CD4-positive, alpha-beta memory T cell (primary cell): ENCODE measurements at places on chromosomes 1 and 21. TPM values are rescaled to one million over a fixed set of nuclear protein-coding genes. Genes with fewer than 3 reads are reported as not detected.

The BATF3 gene
- 1.0 TPM for total RNA-seq

The SPRR1B gene
- total RNA-seq = not detected

The GGPS1 gene
- total RNA-seq = 52.5 TPM

The S1PR1 gene
- total RNA-seq = 363 TPM

GRCh38 chr1:119652587-119652986 lies 4.5 kb upstream of the ZNF697 start:
- DNase-seq = no peak

DNA sequence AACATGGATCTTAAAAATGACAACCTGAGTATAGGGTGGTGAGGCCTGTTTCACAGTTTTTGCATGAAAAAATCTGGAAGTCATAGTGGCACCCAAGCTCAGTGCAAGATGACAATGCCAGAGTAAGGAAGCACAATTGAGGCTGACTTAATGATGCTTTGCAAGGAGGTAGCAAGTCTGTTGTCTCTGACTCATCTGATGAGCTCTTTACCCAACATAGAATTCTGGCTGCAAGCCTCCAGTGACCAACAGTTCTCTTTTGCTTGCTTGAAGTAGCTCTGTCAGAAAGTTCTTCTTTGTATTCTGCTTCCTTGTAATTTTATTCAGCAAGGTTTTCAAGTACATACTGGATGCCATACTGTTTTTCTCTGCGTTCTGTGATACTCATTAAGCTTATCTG lies 117.1 kb downstream of the FOXD2 start:
- no peak for DNase-seq

GRCh38 chr1:226063977-226064815 lies 1.7 kb downstream of the H3-3A start:
- peak; percentile 59 for DNase-seq

DNA sequence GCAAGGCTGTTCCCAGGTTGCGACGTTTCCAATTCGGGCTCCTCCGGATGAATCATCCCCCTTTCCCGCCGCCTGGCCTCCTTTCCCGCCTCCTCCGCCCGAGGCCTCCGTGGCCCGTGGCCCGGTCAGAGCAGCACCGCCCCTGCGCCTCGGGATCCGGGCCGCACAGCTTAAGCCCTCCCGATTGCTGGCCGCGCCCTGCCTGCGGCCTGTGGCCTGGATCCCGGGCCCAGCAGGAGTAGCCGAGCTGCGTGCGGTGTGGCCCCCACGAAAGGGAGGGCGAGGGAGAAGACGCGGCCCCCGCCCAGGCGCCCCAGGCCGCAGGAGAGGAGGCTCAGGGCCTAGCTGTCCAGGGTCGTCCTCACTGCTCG lies 1.0 kb downstream of the TMEM200B start:
- DNase-seq = no peak

- no peak for DNase-seq
These were observed 20.9 kb upstream of the LY9 start for GRCh38 chr1:160774886-160775719.
